ENCODE measurements at places on chromosomes 11 and 22.

DNA sequence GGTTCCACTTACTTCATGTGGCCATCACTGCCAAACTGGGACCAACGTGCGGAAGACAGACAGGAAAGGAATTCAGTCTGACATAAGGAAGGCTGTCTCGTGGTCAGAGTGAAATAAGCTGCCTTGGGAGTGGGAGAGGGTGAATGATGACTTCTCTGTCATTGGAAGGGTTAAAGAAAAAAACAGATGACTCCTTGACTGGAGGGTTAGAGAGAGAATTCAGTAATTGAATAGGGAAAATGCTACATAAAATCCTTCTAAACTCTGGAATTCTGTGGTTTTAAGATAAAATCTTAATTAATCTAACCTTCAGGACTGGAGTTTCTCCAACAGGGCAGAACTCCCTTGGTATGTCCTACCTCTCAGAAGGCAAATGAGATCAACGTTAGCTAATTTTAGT is 33.8 kb downstream of the RAB30 start:
- no peak for DNase-seq

- DNase-seq: no peak
These were observed 4.9 kb downstream of the RRP8 start for GRCh38 chr11:6598555-6598954.

DNA sequence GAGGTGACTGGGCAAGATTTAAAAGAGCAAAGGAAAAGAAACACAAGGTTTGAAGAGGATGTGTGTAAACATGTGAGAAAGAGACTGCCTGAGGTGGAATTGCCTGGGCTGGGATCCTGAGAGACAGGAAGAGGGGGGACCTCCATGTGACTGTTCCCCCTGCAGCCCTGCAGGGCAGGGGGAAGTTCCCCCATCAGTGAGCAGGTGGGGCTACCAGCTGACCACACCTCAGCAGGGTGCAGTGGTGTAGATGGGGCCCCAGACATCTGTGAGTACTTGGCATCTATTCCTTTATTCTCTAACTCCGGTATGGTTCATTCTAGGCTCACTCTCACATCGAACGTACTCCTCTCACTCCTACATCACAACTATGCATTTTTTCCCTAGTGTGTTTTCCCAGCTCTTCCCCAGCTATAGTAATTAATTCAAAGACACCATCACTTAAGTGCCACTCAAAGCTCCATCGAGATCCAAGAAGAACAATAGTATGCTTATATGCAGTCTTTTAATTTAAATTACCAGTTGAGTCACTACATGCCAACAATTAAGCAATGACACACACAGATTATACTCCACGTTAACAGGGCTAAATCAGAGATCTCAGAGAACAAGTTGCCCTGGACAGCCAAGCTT is 42.7 kb downstream of the LGR4 start:
- DNase-seq: no peak

GRCh38 chr11:120216426-120217102 is 5.7 kb downstream of the OAF start:
- no peak for DNase-seq

DNA sequence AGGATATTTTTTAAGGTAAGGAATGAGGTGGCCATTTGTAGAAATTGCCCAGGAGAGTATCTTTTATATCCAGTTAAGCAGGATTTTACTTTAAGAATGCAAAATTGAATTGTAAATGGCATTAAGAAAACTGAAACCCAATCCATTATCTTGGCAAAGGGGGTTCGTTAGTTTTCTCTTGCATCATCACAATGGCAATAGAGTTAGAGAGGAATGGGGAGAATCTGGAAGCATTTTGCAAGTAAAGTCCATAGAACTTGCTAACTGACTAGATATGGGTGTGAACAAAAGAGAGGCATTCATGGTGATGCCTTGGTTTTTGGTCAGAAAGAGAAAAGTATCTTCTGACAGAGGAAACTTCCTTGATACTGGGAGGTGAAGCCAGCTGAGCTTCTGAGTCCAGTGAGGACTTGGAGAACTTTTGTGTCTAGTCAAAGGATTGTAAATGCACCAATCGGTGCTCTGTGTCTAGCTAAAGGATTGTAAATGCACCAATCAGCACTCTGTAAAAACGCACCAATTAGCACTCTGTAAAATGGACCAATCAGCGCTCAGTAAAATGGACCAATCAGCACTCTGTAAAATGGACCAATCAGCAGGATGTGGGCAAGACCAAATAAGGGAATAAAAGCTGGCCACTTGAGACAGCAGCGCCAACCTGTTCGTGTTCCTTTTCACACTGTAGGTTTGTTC is 3.6 kb upstream of the CCDC117 start:
- DNase-seq: no peak

GRCh38 chr22:39525658-39525975 is 5.3 kb downstream of the ATF4 start:
- DNase-seq: no peak

DNA sequence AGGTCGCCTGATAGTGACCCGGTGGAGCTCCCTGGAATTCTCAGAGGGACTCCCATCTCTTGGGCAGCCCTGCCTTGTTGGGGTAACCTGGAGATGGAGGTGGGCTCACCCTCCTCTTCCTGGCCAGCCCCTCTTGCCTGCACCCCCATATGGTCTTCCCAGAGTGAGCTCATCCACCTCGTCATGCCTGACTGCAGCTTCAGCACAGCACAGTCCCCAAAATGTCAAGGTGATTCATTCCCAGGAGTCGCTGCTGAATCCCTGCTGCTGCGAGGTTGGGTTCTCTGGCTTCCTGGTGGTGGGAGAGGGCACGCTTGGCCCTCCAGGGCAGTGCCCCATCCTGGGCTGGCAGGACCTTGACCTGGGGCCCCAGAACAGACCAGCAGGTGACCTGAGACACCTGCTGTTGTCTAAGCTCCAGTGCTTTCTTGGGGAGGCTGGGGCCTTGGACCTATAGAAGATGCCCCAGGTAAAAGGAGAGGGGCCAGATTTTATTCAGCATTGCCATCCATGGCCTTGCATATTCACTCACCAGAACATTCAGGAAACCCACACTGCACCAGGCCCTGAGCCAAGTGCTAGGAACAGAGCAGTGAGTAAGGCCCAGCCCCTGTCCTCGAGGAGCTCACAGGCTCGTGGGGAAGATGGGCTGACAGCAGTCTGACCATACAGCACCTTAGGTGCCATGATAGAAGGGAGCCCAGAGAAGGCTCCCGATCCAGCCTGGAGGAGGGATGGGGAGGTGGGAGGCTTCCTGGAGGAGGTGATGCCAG is 72.9 kb downstream of the CACNA1I start:
- no peak for DNase-seq

DNA sequence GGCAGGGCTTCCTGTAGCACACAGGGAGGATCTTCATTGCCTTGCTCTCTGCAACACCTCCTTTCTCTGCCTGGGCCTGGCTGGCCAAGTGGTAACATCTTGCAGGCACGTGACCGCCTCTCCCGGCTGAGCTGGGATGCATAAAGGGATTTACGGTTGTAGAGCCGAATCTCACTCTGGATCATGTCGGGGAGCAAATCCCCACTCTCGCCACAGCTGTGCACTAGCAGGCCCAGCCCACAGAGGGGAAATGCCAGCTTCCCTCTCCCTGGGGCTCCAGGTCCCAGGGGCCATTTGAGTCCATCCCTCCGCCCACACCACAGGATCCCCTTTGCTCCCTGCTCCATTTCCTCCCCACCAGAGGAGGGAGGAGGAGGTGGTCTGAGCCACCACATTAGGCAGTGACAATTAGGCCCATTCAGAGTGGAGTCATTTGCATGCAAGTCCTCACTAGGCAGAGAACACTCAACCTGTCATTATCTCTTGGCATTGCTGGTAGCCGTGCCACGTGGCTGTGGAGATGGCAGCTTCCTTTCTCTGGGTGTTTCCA is 196.7 kb downstream of the DSCAML1 start:
- DNase-seq: no peak

GRCh38 chr11:18697576-18697975 is 1.0 kb upstream of the TMEM86A start:
- DNase-seq: no peak

DNA sequence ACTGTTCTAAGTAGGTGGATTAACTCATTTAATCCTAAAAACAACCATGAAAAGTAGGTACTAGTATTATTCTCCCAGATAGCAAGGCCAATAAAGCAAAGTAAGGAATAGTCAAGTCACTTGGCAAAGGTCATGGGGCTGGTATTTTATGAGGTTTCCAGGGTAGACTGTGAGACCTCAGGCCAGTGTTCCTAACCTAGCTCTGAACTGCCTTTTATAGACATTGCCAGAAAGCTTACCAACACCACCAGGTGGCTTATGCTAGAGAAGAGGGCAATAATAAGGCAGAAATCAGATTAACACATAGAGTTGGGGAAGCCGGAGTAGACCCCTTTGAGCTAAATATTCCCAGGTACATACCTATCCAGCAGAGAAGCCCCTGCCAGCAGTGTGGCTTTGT is 490.9 kb upstream of the TENM4 start:
- DNase-seq: no peak

DNA sequence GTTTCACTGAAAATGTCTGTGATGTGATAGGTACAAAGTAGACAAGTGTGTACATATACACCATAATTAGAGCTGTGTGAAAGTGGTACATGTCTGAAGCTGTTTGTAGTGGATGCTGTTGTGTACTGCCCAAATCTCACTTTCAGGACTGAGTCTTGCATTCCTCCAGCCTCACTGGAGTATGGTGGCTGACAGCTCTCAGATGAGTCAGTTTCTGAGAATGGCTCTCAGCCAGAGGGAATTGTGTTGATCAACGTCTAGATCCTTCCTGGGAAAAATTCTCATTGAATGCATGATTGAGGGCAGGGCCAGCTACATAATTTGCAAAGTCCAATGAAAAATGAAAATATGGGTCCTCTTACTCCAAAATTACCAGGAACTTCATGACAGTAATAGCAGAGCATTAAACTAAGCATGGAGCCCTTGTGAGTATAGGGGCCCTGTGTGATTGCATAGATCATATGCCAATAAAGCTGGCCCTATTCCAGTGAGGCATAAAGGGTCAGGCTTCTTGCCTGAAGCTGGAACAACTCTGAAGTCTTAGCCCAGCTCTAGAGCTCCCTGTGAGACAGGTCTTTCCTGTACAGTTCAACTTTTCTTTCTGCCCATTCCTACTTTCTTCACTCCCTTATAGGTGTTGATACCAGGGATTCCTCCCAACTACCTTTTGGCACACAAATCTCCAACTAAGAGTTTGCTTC is 10.8 kb upstream of the CYP2R1 start:
- DNase-seq: no peak

GRCh38 chr11:62671236-62671607 is 251 bp upstream of the UQCC3 start:
- DNase-seq: no peak

DNA sequence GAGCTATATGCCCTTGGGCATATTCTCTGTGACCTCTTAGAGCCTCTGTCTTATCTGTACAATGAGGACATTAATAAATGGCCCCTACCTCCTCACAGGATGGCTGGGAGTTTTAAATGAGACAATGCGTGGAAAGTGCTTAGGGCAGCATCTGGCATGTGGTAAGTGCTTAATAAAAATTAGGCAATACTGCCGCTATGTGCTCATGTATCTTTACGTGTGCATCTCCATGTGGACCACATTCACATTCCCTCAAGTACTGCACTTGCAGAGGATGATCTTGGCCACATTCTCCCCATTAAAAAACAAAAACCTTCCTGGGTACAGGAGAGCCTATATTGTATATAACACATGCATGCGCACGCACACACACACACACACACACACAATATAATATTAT is 19.1 kb upstream of the BSX start:
- no peak for DNase-seq

DNA sequence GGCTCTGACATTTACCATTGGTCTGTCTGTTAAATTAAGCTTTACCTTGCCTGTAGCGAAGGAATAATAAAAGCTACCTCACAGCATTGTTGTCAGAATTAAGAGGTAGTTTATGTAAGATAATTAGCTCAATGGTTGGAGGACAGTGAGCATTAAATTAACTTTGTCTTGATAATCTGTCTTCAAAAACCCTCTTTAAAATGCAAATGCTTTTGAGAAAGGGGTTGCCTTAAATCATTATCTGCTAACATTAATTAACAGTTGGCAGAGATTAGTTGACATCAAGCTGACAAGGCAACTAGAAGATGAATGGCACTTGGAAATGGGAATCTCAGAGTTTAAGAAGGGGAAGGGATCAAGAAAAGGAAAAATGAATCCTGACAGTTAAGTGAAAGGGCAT is 761.1 kb upstream of the ARHGAP42 start:
- DNase-seq: no peak

DNA sequence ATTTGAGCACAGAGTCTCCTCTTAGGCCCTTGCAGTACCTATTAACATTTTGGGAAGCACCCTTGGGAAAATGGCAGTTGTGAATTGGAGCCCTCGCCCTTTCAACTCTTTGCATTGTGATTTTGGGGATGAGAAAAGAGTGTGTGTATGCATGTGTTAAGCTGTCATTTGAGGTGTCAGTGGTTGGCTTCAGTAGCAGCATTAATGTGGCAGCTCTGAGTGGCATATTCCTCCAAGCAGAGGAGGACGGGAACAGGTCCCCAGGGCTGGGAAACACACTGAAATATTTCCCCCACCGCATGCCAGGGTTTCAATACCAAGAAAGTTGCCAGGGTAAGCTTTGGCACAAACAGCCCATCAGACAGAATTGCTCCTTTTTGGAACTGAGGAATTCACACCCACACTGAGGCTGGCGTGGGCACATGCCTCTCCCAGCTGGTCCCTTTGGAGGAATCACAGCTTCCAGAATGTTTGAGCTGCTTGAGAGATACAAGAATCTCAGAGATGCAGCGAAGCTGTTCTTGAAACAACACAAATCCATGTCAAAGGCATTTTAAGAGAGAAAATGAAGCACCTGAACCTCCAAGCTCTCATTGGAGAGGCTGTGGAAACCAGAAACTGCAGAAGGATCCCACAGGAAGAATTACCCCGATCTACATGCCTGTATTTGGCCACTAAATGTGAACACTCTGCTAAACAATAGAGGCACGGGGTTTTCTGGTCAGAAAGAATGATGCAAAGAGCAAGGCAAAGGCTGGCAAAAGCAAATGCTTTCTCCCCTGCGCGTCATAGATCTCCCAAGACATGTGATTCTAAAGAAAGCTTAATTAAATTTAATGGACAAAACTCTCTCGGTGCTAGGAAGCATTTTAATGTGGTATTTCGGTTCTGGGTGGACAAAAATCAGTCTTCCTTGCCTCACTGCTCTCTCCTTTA is 67.2 kb upstream of the RCN1 start:
- DNase-seq: no peak

GRCh38 chr22:27420817-27421361 is 380.7 kb downstream of the MN1 start:
- no peak for DNase-seq

- no peak for DNase-seq
These were observed 18.4 kb upstream of the RPS3 start for GRCh38 chr11:75380716-75381420.

DNA sequence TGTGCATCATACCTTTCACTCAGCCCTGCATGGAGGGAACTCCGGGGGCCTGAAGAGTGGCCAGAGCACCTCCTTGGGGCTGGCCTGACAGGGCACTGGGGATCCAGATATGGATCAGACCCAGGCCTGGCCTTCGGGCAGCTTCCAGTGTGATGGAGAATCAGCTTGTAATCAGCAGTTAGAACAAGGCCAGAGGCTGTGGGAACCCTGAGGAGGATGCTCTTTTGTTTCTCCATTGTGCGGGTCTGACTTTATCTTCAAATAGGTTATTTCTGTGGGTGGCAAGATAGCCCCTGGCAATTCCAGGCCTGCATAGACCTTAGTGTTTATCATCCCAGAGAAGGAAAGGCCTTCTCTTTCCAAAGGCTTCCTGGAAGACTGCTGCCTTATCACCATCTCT is 12.3 kb downstream of the DGAT2 start:
- DNase-seq: no peak

Data from activated CD8-positive, alpha-beta memory T cell treated with anti-CD3 and anti-CD28 coated beads, Interleukin-2, amount 50 U/mL, for 4 hours (primary cell).